ENCODE measurements at places on chromosomes 6 and 20.

GRCh38 chr20:16261733-16262273, 311.4 kb downstream of the KIF16B start:
- no peak for DNase-seq

DNA sequence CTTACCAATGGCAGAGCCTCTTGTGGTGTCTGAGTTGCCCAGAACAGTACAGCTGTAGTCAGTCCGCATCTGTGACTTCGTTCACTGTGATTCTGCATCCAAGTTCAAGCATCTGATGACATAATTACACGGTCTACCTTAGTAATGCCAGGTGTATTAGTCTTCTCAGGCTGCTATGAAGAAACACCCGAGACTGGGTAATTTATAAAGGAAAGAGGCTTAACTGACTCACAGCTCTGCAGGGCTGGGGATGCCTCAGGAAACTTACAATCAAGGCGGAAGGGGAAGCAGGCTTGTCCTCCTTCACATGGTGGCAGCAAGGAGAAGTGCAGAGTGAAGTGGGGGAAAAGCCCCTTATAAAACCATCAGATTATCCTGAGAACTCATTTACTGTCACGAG, 163.9 kb upstream of the SULF2 start:
- DNase-seq: no peak

GRCh38 chr20:53581444-53582250, 12.0 kb downstream of the ZNF217 start:
- DNase-seq: no peak

GRCh38 chr6:56689663-56690062, 47.0 kb upstream of the DST start:
- DNase-seq: no peak

DNA sequence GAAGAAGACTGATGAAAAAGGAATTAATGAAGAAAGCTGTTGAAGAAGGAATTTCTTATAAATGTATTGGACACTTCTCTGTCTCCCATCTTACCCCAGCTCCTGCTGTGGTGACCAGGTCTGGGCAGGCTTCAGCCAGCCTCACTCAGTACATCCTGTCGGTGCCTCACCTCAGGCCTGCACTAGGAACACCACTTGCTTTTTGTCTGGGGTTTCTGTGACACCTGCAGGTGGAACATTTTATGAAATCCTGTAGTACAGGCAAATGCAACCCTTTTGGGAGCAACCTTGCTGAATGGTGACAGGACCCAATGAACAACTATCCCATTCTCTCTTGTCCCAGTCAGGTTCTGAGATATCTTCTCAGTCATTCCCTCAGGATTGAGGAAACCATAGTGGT, 129.7 kb downstream of the PRDM13 start:
- DNase-seq: no peak

DNA sequence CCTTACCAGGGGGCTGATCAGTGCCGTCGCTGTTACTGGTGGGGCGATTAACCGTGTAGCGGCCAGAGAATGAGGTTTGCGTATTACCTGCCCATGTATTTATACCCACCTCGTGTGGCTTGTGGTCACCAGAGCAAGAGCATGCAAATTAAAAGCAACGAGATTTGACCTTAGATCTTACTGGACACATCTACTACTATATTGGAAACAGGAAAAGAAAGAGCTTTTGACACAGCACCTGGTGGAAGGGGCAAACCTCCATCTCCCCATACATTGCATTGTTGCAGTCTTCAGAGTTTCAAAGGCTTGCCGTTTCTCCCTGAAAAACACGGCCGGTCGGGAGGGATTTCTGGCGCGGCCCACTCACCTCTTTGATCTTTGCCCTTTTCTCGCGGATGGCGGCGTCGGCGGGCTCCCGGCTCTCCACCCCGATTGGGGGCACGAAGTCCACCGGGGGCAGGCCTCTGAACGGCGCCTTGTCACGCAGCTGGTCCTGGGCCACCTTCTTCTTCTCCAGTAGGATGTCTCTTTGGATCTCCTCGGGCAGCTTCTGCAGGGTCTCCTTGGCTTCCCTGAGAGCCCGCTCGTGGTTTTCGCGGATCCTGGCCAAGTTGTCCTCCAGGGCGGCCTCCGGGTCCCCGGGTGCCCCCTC, 1.3 kb downstream of the MAN1A1 start:
- DNase-seq: no peak

GRCh38 chr6:149938571-149939355, 3.1 kb upstream of the ULBP2 start:
- peak; percentile 68 for DNase-seq

GRCh38 chr6:132279592-132280139, 121.6 kb downstream of the MOXD1 start:
- DNase-seq: peak; percentile 82
